ENCODE measurements at places on chromosomes 2 and 18.

- DNase-seq = no peak
These were observed 42.6 kb upstream of the SETBP1 start for GRCh38 chr18:44638034-44638540.

GRCh38 chr2:149466635-149467034, 120.9 kb downstream of the MMADHC start:
- DNase-seq = no peak

DNA sequence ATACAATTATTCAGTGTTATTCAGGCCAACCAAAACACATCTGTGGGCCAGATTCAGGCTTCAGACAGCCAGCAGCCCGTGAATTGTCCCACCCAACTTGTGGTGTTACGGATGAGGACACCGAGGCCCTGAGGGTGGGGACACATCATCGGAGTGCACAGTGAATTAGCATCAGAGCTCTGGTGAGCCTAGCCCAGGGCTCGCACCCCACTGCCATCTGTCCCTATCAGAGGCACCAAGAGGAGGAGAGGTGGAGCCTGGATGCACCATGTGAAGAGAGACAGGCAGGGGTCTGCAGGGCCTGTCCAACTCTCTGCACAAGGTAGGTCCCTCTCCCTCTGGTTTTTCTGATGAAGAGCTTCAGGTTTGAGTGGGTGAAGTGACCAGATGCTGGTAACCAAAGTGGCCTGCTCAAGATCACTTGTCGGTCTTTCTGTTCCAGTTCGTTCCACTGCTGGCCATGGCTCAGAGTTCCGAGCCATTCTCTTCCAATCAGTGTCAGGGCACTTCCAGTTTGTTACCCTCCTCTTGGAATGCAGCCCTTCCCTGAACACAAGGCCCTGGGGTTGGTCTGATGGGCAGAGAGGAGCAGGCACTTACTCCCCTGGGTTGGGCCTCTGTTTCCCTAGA, 14.8 kb upstream of the GLI2 start:
- DNase-seq = no peak

GRCh38 chr18:49788327-49788898, 24.9 kb downstream of the ACAA2 start:
- DNase-seq = no peak

GRCh38 chr18:32576296-32576916, 105.7 kb upstream of the GAREM1 start:
- no peak for DNase-seq

DNA sequence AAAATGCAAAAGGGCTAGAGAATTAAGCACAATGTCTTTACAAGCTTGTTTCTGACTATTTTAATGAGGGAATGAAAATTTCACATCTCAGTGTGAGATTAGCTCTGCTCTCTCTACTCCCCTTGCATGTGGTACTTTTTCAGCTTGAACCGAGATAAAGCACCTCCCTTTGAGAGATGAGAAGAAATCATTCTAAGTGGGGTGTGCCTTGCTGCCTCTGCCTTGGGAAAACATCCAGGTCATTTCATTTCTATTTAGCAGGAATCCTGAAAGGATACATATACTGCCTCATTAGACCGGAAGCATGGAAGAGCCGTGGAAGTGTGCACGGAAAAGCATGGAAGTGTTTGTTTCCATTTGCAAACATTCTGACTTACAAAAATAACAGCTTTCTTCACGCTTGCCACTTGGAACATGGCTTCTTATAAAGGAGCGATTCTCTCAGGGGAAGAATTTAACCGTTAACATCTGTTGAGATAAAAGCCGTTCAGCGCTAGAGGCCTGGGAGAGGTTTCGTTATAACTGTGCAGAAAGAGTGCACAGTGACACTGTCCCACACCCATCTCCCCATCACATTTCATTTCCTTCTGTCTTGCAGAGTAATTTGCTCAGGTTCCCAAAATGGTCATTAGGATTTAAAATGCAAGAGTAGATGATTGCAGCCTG, 16.7 kb downstream of the NOSTRIN start:
- DNase-seq = no peak

DNA sequence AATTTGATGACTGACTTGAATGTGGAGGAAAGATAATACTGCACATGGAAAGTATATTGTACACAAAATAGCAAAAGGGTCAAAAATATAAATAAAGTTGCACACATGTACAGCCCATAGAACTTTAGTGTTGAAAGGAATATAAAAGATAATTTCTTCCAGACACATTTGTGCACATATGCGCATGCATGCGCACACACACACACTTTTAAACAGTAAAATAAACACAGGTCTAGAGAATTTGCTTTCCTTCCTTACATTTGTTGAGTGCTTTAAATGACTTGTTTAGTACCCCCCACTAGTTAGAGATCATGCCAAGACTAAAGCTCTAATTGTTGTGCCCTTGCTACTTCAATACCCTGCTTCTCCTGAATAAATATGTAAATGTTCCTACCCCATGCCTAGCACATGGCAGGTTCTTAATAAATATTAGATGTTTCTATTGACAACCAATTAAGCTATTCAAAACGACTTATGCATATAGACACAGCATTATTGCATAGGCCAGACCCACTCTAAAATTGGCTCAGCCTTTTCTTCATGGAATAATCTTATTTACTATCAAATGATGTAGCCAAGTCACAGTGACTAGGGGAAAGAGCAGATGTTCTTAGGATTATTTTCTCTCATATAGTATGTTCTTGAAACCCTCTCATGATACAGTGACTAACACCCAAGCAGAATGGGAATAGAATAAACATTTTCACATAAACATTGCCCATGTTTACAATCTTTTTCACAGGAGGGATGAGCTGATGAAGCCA, 165.5 kb upstream of the ACVR2A start:
- DNase-seq = no peak

DNA sequence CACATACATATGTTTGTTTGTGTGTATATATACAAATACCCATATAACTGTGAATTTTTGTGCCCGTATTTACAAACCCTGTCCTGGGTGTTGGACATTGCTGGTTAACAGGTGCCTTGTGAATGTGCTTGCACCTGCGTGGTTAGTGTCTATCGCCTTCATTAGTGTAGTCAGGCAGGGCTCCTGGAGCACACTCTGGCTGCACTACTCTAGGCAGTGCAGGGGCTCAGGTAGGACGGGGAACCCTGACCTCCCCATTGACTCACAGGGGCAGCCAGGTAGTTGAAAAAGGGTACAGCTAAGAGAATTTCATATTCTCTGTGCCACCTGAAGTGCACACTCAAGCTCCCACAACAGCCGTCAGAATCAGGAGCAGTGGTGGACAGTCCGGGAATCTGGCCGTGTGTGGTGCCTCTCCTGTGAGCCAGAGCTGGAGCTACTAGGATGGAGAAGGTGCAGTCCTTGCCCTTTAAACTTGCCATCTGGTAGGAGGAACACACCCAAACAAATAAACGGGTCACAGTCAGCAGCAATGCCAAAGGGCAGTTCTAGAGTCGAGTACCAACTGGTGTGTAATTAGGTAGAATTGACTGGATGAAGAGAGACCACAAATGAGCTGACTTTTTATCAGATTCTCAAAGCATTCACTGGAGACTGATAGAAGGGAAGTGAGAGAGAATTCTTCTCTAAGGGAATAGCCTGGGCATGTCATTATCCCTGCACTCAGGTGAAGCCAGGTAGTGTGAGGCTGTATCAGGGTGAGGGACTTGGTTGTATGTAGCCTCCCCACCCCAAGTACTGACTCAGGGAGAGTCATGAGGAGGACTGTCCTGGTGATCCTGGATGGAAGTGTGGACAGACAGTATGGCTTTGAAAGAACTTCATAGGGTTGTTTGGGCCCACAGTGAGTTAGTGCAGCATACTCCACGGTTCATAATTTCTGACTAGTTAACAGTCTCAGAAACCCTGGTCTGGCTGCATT, 44.1 kb downstream of the FARP2 start:
- no peak for DNase-seq

GRCh38 chr2:202693503-202693902, 58.7 kb downstream of the FAM117B start:
- DNase-seq = no peak

DNA sequence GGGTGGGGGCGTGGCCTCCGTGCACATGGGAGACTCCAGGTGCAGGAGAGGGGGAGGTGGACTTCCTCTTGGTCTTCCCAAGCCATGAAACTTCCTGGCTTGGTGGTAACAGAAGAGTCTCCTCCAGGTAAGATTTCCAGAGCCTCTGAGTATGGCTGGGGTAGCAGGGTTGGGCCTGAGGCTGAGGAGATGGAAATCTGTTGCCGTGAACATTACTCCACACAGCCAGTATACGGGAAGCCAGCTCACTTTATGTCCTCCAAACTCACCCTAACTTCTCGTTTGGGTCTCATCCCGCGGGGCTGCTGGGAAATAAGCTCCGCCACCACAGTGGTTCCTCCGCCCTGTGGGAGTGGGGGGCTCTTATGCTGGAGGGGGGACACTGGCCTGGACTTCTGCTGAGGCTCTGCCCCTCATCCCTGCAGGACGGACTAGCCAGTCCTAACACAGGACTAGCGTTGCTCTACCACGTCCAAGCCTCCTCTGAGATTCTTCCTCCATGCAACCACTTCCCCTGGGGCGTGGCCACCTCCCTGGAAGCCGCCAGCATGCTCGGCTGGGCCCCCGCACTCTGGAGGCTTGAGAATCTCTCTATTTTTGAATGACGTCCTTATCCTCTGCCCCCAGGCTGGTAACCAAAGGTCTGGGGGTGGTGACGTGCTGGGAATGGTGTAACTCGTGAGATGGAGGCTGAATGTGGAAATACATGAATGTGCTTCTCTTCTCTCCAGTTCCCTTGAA, 777 bp upstream of the RAB17 start:
- no peak for DNase-seq

DNA sequence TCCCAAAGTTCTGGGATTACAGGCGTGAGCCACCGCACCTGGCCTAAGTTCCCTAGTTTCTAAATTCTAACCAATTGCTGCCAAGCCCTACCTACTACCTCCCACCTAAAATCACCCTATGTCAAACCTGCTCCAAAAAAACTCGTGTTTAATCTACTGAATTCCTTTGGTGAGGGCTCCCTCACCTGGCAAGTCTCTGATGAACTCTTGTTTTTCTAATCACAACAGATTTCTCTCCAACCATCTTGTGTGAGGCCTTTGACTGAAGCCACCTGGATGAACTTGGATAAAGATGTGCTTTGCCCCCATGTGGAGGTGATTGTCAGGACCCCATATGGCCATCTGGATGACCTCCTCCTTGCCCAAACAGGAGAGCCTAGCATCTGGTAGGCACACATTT, 17.4 kb upstream of the SLC35G4 start:
- no peak for DNase-seq

DNA sequence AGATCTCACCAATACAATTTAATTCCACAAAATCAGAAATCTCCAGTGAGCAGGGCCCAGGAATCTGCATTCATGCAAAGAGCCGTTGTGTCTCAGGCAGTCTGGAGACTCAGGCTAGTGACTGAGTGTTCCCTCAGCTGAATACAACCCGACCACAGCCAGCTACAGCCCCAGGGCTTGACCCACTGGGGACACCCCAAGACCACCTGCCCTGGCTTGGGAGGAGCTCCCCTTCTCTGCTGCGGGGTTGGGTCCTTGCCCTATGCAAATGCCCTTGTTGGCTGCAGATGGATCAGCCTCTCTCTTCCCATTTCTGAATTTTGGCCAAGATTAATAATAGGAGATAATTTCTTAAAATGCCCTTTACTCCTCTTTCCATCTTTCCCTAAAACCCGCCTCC, 157.7 kb downstream of the TWIST2 start:
- no peak for DNase-seq

DNA sequence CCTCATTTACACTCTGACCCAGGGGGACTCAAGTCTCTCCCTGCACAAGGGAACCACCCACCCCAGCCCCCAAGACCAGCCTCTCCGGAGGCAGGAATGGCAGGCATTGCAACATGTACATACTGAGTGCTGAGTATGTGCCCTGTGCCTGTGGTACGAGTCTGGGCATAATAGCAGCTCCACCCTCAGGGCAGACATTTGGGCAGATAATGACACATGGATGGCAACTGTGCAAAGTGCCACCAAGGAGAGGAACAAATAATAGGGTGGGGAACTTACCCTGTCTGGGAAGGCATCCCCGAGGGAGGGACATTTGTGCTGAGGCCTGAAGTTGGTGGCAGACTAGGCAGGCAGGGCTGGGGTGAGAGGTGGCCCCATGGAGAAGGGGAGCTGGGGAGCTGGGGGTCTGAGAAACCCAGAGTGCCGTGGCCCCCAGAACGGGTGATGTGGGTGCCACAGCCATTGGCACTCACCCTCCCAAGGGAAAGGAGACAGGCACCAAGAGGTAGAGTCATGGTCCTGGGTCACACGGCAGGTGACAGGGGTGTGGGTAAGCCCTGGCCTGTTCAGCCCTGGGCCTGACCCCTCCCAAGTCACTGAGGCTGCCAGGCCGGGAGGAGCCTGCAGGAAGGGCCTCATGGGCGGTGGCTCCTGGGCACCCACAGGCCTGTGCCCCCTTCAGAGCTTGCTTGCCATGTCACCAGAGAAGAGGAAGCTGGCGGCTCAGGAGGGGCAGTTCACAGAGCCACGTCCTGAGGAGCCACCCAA, 15.7 kb upstream of the GPR17 start:
- no peak for DNase-seq

GRCh38 chr2:3178578-3179031, 199.0 kb downstream of the EIPR1 start:
- DNase-seq = no peak

DNA sequence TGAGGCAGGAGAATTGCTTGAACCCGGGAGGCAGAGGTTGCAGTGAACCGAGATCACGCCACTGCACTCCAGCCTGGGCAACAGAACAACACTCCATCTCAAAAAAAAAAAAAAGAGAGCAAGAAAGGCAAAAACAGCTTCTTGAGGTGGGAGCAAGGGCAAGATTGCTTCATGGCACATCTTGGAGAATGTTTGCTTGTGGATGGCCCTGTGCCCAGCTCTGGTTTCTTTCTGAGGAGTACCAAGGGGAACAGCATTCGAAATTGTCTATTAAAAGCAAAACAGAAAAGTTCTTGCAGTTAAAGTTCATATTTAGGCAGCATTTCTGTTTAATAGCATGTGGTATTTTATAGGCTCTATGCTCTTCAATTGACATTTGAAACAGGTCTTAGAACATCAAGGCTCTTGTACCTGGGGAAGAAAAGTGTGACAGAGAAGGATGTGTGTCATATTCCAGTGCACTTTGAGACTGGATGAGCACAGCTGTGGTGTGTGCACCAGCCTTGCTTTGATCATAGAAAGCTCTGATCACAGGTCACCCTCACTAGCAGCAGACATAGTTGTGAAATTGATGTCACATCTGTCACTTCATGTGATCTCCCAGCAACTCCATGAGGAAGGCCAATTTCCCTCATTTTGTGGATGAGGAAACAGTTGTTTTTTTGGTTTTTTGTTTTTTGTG, 154.3 kb downstream of the UXS1 start:
- no peak for DNase-seq

DNA sequence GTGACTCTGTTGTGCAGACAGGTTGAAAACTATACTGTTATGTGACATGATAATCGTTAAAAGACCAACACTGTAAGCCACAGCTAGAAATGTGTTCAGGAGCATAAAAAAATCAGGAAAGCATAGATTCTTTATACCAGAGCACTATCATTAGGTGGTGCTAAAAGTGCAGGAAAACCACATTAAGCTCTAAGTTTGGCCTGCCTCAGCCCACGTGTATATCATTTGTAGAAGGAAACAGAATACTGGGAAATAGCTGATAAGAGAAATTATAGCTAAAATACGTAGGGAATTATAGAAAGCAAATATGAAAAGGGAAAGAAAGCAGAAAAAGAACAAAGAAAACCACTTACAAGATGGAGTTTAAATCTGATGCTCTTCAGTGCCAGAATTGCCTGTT, 26.5 kb upstream of the C2orf74 start:
- DNase-seq = no peak

Data from stimulated activated CD8-positive, alpha-beta memory T cell treated with anti-CD3 and anti-CD28 coated beads, Interleukin-4, amount 100 ng/mL, for 1 hour (primary cell).